Activated CD4-positive, alpha-beta memory T cell treated with anti-CD3 and anti-CD28 coated beads, Interleukin-2, amount 10 ng/mL, durations not matched to agents 7 days and 5 days (primary cell): ENCODE measurements at places on chromosomes 4 and X. TPM values are rescaled to one million over a fixed set of nuclear protein-coding genes. Genes with fewer than 3 reads are reported as not detected.

Gene SMS
- total RNA-seq: 73.9 TPM

GRCh38 chrX:16807548-16807947, 21.3 kb downstream of the TXLNG start:
- H3K27me3 ChIP-seq: no peaks in the 10 kb centered on the region
- no peak for DNase-seq
- H3K36me3 ChIP-seq: no peaks in the 10 kb centered on the region
- H3K4me3 ChIP-seq: no peak overlapping the region
- peaks cover 11% of the 10 kb centered on the region for H3K4me1 ChIP-seq

DNA sequence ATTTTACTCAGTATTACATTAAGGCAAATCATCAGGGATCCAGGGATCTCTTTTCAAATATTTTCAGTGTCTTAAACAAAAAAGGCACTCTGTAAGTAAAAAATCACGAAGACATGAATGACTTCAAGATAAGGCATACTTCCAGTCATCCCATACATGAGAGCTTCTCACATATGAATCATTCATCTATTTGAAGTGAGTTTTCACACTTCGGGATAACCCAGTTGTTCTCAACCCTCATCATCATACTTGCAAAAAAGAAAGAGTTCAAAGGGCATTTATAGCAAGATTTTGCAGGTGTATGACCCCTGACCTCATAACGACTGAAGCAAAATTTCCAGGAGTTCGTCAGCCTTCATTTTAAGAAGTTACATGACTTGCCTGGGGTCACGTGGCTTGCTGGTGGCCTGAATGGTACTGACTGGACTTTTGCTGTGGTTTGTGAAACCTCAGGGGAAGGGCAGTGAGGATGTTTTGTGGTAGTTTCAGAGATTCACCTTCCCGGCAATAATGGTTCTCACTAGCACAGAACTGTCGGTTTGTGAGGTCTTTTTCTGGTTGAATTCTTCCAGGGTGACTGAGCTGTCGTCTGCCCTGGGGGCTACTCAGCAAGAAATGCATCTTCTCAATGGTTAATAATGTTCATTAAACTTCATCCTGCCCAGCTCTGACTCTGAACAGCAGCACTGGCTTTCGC, 115.8 kb upstream of the SHISA3 start:
- no peak overlapping the region for H3K4me3 ChIP-seq
- H3K27ac ChIP-seq: no peak overlapping the region
- peaks cover 2% of the 10 kb centered on the region for H3K27me3 ChIP-seq
- no peak for DNase-seq

GRCh38 chr4:124234771-124235170, 477.8 kb downstream of the ANKRD50 start:
- H3K36me3 ChIP-seq: no peaks in the 10 kb centered on the region
- H3K4me3 ChIP-seq: no peak overlapping the region
- no peak overlapping the region for H3K27ac ChIP-seq
- H3K4me1 ChIP-seq: no peaks in the 10 kb centered on the region

DNA sequence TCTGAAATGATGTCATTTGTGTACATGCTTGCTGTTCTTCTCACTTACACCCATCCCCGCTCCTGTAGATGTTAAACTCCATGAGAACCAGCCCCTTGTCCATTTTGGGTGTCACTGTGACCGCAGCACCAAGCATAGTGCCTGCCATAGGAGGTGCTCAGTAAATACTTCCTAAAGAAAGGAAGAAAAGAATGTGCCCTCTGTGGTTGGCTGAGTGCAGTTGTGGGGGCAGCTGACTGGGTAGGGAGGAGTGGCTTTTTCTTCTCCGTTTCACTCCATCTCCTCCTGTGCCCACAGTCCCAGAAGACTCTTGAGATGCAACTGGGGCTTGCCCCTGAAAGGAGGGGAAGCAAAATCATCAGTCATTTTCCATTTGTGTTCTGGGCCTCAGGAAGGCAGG, 25.5 kb downstream of the PHEX start:
- no peaks in the 10 kb centered on the region for H3K36me3 ChIP-seq
- peaks cover 17% of the 10 kb centered on the region for H3K4me1 ChIP-seq
- H3K27ac ChIP-seq: no peak overlapping the region
- no peak overlapping the region for H3K4me3 ChIP-seq
- H3K27me3 ChIP-seq: no peaks in the 10 kb centered on the region

- no peaks in the 10 kb centered on the region for H3K36me3 ChIP-seq
- DNase-seq: no peak
- no peak overlapping the region for H3K4me3 ChIP-seq
- no peaks in the 10 kb centered on the region for H3K27me3 ChIP-seq
- no peak overlapping the region for H3K27ac ChIP-seq
- no peaks in the 10 kb centered on the region for H3K4me1 ChIP-seq
Measured at GRCh38 chr4:117515921-117516320, 430.5 kb upstream of the TRAM1L1 start.
